ENCODE measurements at places on chromosomes 3 and 15.

DNA sequence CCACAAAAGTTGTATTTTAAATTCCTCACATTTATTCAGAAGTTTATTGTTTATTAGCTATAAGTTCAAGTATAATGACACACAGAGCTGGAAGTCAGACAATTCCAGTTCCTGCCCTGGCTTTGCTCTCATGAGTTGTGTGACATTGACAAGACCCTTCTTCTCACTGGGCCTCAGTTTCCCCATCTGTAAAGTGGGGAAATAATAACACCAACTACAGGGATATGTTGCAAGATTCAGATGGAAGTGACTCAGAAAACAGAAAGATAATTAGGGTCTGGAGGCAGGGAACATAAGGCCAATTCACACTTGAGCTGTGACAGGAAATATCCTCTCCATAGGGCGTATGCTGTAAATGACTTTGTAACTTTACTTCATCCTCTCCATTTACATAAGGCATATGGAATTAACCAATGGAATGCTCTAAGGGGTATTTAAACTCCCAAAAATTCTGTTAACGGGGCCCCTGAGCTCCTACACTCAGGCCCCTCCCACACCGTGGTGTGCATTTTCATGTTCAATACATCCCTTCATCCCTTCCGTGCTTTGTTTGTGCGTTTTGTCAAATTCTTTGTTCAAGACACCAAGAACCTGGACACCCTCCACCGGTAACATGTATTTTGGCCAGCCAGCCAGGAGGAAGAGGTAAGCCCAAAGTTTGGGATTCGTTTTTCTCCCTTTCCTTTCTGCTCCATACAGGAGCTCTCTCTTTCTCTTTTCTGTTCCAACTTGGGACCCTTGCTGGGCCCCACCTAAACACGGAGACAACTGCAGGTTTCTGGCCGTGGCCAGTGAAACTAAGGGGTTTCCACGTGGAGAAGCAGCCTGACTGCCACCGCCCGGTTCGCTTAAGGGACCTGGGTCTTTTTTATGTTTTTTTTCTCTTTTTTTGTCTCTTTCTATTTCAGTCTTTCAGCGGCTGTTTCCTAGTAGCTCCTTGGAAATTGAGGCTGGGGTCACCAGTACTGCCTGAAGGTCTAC lies 16.9 kb downstream of the CYP11A1 start:
- no peak for DNase-seq

DNA sequence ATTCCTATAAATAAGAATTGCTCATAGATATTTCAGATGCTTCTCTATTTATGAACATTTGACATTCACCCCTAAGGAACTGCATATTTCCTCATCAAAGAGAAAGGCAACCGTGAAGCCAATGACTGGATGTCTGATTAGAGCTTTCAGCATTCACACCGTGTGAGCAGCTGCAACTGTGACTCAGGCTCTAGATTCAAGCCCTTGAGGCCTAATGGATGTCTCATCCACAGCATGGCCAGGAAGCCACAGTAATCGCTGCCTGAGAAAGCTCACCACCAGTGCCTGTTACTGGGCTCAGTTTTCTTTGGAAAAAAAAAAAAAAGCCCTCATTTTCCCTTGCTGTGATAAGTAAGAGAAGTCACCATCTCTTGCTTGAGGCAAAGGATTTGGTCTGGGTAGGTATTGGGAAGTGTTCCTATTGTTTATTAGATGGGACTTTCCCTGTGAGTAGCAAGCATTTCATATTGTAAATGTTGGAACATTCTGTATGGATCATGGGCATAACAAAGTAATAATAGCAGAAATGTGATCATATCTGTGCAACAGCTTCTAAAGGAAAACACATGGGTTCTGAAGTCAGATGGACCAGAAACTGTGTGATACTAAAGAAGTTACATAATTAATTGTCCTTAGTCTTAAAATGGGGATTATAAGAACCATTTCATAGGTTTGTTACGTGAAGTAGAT lies 783.7 kb downstream of the AGBL1 start:
- DNase-seq: no peak

DNA sequence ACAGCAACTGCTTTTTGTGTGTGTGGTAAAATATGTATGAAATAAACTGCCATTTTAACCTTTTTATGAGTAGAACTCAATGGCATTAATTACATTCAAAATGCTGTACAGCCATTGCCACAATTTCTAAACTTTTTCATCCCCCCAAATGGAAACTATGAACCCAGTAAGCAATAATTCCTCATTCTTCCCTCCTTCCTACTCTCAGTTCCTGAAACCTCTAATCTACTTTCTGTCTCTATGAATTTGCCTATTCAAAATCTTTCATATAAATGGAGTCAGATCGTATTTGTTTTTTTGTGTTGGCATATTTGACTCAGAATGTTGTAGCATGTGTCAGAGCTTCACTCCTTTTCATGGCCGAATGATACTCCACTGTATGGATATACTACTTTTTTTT lies 5.3 kb upstream of the BLM start:
- no peak for DNase-seq

- DNase-seq: no peak
Measured at GRCh38 chr3:107782054-107782453, 259.3 kb downstream of the BBX start.

DNA sequence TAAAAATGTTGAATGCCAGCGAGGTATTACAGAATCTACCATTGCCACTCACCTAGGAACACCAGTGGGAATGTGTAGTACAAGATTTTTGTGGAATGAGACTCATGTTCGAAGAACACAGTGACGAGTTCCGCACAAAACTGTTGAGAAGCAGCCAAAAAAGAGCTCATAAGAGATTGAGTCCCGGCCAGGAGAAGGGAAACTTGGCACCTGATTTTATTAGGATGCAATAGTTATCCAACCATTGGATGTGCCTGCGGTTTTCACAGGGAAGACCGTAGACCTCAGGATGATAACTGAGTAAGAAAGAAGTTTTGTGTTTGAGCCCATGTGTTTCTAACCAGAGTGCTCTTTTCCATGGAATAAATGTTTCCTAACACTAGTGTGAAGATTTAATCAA lies 88.9 kb downstream of the PTPRG start:
- DNase-seq: no peak

DNA sequence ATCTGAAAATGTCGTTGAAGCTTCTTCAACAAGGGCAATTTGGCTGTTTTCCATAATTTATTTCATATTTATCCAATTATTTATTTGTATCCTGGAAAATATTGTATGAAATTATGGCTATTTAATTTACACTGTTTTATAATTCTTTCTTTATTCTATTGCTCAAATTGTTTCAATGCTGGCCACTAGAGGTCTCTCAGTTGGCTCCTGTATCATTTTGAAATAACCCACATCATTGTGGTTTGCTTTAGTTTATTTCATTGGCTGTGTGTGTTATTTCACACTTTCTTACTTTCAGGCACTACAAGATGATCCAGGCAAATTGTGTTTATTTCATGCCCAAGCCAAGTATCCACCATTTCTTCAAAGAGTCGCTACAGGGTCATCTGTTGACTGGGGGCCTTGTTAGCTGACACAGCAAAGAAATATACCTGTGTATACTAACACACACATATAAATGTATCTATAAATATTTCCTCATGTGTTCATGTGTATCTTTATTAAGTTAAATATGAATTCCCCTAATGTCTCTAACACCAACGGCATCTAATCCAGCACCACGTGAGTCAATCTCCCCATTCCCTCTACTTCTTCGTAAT lies 86.2 kb downstream of the NPAP1 start:
- DNase-seq: no peak

GRCh38 chr3:108062051-108062450 lies 28.8 kb downstream of the CD47 start:
- DNase-seq: no peak

GRCh38 chr3:132660811-132661070 lies 612 bp downstream of the UBA5 start:
- no peak for DNase-seq
